ENCODE measurements at places on chromosomes 5 and 9.

GRCh38 chr9:12778389-12778788 lies 3.6 kb downstream of the LURAP1L start:
- DNase-seq, result no peak

GRCh38 chr5:83568186-83568585 lies 96.6 kb downstream of the VCAN start:
- no peak for DNase-seq

GRCh38 chr5:150762211-150762610 lies 3.4 kb upstream of the DCTN4 start:
- no peak for DNase-seq

DNA sequence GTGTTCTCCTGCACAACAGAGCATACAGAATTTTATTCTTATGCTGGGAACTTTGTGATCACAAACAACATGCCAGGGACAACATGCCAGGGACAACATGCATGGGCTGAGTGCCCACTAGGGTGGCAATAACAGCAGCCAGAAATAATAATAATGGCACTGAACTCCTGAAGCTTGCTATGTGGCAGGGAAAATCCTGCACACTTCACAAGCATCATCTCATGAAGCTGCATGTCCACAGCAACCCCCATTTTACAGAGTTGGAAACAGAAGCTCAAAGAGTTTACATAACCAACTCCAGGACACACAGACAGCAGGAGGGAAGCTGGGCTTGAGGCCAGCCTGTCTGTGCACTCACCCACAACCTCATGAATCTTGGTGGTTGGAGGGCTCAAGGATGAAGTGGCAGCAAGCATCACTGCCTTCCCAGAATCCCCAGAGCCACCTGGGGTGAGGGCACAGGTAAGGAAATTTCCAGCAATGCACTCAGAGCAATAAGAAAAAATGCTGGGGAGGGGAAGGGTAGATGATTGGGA lies 111.4 kb downstream of the GABBR2 start:
- DNase-seq, result no peak

DNA sequence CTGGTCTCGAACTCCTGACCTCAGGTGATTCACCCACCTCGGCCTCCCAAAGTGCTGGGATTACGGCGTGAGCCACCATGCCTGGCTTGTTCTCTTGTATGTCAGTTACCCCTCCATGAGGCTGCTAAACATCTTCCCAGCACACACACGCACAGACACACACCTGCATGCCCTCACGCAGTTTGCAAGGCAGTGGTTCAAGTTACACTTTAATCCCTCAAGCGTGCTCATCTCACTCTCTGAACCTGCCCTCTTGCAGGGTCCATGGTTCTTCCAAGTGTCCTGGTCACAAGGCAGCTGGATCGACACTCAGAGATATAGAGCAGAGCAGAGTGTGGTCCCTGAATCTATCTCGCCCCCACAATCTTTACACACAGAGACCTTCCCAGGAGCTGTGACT lies 34.1 kb upstream of the RUFY1 start:
- DNase-seq, result no peak

- DNase-seq, result no peak
These were observed 349.1 kb downstream of the TMEM232 start for GRCh38 chr5:110377361-110377760.

DNA sequence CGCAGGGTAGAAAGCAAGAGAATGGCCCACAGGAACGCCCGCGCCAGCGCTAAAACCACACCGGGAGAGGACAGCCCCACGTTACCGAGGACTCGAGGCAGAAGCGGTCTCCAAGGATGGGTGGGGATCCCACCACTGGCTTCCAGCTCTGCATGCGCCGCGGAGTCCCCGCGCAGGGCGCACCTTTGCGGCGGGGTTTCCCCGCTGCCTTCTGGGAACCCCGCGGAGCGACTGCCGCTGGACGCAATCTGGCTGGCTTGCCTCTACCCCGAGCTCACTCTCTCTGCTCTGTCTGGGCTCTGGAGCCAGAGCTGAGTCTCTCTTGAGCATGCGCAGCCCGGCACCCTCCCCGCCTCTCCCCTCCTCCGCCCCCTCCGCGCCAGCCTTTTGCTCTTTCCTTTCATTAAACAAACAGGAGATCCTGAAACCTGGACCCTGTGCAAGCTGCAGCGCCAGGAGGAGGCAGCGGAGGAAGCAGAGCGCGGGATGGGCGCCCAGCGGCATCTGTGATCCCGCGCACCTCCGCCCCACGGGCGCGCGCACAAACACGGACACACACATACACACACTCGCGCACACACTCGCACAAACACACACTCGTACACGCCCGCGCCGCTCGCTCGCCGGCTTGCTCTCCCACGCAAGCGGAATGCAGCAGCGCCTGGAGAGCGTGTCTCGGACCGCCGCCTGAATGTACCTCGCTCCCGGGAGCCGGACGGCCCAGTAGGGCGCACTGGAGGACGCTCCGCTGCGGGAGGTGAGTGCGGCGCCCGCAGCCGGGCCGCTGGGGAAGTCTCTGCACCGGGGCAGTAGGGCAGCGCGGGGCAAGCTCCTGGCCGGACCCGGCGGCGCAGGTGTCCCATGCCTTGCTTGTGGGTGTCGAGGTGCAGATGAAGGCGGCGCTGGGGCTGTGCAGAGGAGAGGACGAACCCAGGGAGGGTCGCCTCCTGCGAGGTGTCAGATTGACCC lies at the start of gene PLPPR1:
Gene PLPPR1 (plus strand): TSS at position 382 of the 969 bp plus-strand sequence.
- DNase-seq, result no peak

- DNase-seq, result no peak
These were observed 15.1 kb downstream of the ANGPTL2 start for GRCh38 chr9:127107171-127107928.

GRCh38 chr5:76642390-76643040 lies 19.3 kb upstream of the F2RL2 start:
- DNase-seq, result no peak

DNA sequence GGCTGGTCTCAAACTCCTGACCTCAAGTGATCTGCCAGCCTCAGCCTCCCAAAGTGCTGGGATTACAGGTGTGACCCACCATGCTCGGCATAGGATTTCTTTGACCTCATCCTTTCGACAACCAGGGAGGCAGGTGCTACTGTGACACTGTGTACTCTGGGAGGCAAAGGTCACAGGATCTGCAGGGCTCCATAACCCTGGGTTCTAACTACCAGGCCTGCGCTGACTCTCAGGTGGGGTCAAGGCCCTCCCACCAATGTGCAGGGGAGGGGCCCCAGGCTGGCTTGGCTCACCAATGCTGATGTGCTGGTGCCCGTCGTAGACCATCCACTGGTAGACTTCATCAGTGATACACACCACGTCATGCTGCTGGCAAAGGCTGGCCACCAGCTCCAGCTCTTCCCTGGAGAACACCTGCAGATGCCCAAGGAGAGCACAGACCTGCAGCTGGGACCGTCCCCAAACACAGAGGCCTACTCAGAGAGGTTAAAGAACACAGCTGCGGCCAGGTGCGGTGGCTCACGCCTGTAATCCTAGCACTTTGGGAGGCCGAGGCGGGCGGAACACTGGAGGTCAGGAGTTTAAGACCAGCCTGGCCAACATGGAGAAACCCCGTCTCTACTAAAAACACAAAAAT lies 7.0 kb upstream of the SPOUT1 start:
- DNase-seq, result no peak

- no peak for DNase-seq
These were observed 285.2 kb downstream of the CDH12 start for GRCh38 chr5:22567983-22568382.

GRCh38 chr5:38569180-38569579 lies 12.7 kb upstream of the LIFR start:
- no peak for DNase-seq

DNA sequence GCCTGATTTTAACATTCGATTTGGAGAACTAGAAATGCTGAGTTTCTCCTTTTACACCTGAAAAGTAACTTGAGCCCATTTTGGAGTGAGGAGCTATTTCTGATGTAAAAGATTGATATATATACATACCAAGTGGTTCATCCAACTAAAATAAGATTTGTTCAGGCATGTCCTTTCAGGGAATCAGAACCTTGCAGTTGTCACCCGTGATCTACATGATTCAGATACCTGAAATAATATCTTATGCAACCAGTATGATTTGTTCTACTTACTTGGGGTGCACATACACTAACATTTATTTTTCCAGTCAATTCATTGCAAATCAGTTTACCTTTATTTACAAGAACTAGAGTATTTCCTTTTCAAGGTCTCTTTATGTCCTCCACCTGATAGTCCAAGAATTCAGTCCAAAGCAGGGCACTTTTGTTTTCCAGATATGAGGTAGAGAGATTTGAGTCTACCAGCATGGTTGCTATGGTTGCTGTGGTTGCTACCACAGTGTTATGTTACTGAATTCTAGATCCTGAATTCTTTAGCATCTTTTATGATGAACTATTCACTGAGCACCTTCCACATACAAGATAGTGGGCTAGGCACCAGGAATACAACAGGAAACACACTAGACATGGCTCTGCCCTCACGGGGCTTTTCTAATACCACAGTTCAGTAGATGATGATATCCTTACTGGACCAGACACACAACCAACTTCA lies 49.3 kb downstream of the CCL28 start:
- no peak for DNase-seq

DNA sequence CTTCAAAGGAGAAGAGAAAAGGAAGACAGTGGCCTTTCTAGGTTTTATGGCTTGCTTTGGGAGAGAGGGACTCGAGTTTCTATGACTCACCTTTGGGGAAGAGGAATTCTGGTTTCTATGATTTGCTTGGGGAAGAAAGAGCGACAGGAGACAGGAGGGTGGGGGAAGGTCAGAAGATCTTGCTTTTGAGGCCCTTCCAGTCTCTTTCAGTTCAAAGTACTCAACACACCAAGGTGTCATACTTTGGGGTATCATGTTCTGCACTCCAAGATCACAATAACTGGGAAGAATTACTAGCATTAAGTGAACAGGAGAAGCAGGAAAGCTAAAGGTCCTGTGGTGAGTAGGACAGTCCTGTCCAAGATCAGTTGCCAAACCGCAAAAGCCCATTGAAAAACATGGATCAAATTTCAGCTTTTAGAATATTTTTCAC lies 324.5 kb downstream of the ARHGEF28 start:
- DNase-seq, result no peak

DNA sequence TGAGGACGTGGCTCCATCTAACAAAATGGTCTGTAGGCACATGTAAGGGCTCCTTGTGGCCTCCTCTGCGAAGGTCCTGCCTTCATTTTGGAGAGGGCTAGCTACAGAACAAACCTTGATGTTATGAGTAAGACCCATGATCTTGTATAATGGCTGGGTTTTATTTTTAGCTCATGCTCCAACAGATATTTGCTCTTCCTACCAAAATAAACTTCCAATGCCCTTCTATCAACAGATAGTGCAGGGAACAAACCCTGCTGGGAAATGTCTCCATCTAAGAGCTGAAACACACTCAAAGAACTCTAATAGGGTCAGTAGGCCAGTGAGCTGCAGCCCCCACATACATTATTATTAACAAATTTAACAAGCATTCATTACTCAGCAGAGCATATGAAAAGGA lies 189.5 kb downstream of the LURAP1L start:
- DNase-seq, result no peak

GRCh38 chr9:125587819-125588460 lies 119.1 kb downstream of the MAPKAP1 start:
- DNase-seq, result no peak

DNA sequence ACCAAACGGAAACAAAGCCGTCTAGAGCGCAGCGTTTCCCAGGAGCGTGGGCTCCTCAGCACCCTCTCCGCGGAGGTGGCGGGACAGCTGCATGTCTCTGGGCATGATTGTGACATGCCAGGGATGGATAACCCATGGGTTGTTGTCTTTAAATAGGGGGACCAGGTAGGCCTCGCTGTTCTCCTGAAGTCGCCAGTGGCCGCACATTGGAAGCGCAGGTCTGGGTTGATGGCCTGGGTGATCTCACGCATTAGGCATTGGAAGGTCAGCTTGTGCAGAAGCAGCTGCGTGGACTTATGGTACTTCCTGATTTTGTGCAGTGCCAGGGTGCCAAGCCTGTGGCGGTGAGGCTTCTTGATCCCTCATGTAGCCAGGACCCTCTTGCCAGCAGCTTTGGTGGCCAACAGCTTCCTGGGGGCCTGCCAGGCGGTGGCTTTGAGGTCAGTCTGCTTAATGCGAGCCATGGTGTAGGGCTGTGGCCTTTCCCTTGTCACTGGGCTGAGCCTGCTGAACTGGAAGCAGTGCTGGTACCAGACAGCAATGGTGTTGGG lies 6.3 kb upstream of the TAF11L3 start:
- DNase-seq, result no peak

DNA sequence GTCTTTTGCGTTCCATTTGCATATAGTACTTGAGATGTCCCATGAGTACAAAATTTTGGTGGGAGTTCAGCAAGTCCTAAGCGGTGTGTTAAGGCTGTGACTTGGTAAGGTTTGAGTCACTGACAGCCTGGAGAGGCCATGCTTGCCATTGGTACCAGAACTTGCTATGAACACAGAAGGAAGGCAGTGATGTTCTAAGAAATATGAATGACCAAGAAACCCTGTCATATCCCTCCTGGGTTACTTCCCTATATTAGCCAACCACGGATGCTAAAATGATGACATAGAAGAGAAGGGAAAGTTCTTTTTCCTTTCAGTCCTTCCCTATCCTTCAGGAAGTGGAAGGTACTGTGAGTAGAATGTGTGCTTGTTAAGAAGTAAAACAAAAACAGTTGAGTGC lies 136.7 kb downstream of the GCNT1 start:
- DNase-seq, result no peak

DNA sequence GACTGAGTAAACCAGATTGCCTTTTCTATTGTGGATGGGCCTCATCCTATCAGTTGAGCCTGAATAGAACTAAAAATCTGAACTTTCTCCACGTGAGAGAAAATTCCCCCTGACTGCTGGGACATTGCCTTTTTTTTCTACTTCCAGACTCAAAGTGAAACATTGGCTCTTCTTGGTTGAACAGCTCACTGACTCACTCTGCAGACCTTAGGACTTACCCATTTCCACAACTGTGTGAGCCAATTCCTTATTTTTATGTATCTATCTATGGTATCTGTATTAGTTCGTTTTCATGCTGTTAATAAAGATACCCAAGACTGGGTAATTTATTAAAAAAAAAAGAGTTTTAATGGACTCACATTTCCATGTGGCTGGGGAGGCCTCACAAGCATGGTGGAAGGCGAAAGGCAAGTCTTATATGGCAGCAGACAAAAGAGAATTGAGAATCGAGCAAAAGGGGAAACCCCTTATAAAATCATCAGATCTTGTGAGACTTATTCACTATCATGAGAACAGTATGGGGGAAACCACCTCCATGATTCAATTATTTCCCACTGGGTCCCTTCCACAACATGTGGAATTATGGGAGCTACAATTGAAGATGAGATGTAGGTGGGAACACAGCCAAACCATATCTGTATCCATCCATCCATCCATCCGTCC lies 306.7 kb upstream of the SLC24A2 start:
- no peak for DNase-seq

- no peak for DNase-seq
These were observed 305.7 kb downstream of the ENC1 start for GRCh38 chr5:74334762-74335384.

DNA sequence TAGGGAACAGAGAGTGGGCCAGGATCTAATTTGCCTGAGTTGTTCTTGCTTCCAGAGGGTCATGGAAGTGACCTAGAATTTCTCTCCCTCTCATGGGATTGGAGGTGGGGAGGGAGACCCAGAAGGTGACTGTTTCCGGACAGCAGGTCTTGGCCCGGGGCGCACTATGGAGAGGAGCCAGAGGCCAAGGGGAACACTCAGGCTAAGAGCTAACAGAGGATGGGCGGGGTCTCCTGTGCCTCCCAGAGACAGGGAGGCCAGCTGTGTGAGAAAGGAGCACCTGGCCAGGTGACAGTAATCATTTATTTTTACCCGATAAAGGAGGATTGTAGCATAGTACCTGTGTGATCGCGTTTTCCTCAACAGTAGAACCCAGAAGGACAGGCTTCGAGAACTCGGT lies 50.9 kb upstream of the ANKH start:
- DNase-seq, result no peak

Data from activated CD4-positive, alpha-beta T cell treated with anti-CD3 and anti-CD28 coated beads, Interleukin-2, amount 10 ng/mL, durations not matched to agents 7 days and 5 days (primary cell).